ENCODE measurements at places on chromosomes 6 and 20.

DNA sequence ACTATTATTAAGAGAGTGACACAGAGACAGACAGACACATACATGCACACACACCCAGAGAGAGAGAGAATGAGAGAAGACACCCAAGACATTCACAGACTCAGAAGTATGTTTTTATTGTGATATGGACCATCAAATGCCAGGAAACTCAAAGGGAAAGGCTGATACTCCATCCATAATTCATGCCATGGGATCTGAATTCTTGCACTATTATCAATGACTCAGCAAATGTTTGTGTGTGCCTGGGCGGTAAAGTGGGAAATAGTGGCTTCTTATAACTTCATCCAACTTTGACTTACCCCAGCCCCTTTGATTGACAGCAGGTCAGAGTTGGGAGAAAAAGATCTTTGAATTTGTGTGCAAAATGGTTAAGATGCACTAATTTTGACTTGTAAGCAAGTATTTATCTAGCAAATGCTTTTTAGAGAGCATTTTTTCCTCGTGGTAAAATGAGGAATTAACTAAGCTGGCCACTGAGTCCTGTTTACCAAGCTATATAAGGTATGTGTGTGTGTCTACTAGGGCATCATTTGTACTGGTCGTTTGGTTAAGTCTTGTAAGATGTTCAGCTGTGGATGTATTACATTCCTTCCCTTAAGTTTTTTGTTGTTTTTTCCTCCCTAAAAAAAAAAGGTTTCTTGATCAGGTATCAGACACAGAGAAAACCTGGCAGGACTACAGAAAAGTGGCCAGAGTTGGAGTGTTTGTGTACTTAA lies 3.0 kb upstream of the CCN2 start:
- no peak for DNase-seq

GRCh38 chr6:138667408-138667807 lies 106.2 kb upstream of the CCDC28A start:
- DNase-seq = no peak

- DNase-seq = no peak
Observed at GRCh38 chr6:34094474-34095135, 51.3 kb downstream of the GRM4 start.

DNA sequence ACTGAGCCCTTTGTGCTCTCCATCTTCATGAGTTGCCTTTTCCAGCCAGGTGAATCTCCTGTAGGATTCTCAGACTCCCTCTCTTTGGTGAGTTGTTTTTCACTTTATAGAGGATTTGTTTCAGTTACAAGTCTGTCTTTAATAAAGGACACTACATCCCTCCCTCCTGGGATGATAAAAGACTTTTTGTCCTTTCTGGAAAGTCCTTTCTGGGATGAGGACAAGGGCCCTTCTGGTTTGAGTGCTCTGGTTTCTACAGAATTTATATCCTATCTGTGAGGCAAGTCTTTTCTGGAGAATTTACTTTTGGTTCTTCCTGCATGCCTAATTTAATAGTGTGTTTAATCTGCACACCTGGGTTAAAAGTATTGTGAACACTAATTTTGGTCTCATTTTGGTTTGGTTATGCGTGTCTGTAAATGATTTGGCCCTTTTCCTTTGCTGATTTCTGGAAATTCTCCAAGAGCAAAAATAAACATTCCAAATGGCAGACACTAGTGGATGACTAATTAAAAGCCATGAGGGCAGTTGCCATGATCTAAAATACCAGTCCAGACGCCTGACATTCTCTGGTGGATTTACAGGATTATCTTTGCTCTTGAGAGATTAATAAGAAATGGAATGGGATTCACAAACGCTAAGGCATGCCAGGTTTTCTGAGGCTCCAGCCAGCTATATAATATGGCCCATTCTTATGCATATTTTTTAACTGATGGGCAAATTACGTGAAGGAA lies 44.8 kb downstream of the TCP11 start:
- DNase-seq = no peak

DNA sequence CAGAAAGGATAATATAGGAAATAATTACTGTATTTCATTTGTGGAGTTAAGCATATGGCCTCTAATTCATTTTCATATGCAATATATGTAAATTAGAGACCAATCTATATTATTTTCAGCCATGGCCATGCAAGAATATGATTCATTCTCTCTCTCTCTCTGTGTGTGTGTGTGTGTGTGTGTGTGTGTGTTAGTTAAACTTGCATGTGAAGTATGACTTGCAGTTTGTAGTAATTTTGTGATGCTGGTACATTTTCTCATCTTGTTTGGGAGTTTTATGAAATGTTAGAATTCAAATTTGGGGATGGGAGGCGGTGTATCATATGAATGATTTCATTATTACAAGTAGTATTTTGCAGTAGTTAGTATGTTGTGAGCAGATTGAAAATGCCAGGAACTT lies 74.8 kb downstream of the JARID2 start:
- no peak for DNase-seq

DNA sequence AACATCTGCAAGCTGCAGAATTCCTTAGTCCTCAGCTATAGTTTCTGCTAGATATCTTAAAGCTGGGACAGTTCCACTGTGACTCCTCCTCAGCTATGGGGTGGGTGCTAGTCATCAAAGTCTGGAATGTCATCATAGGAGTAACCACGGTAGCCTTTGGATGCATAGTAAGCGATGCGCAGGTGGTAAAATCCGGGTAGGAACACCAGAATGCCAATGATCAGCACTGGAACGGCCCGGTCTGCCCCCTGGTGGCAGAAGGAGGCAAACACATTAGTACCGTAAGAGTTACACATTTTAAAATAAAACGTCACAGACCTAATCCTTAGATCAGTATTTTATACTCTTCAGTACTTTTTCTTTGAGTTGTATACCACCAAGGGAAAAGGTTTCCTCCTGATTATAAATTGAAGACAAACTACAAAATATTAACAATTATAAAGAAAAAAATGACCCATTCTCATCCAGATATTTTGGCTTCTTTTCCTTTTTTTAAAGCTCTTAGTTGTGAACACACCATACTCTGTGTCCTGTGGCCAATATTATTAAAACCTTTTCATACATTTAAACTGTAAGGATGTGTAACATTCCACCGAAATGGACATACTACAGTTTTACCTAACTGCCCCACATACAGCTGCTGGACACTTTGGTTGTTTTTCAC lies 18.9 kb downstream of the PCNA start:
- DNase-seq = peak; percentile 70

DNA sequence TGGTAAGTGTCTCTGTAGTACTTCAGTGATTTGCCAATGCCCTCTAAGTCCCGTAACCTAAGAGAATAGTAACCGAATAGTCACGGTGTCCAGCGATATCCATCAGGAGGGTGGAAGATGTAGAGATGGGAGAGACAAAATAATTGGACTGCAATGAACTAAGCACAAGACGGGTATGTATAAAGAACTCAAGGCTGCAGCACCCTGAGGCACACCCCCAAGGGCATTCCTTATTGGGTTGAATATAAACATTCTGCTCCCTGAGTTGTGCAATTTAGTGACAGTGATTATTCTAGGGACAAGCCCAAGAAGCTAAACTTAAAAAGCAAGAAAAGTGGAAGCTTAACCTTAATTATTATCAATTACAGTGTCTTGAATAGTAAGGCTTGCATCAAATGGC lies 14.6 kb downstream of the DST start:
- no peak for DNase-seq

GRCh38 chr20:13996265-13996664 lies 949 bp downstream of the MACROD2 start:
- DNase-seq = no peak

DNA sequence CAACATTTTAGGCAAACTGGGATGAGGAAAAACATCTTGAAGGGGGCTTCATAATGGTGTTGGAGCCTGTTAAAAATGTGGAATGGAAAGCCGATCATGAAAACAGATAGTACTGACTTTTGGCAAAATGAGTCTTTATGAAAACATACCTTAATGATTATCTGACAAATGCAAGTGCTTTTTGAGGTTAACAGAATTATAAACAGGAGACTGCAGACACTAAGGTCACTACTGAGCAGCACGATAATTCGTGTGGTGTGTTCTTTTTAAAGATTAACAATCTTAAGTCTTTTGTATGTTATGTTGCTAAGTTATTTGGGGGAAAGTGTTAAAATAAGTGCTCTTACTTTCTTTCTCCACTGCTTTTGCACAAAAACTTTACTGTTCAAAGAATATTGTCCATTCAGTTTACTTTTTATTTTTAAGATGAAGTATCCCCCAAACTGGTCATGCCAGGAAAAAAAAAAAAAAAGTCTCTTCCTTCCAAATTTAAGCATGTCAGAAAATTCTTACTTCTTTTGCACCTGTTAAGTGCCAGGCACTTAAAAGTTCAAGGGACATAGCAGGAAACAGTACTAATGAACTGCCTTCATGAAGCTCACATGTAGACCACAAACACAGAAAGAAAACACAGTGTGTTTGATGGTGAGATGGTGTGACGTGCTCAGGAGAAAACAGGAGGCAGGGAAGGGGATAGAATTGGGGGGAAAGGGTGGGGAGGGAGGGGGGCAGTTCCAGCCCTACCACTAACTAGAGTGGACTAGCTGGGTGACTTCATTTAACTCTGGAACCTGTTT lies 73.2 kb downstream of the CDYL start:
- DNase-seq = no peak

DNA sequence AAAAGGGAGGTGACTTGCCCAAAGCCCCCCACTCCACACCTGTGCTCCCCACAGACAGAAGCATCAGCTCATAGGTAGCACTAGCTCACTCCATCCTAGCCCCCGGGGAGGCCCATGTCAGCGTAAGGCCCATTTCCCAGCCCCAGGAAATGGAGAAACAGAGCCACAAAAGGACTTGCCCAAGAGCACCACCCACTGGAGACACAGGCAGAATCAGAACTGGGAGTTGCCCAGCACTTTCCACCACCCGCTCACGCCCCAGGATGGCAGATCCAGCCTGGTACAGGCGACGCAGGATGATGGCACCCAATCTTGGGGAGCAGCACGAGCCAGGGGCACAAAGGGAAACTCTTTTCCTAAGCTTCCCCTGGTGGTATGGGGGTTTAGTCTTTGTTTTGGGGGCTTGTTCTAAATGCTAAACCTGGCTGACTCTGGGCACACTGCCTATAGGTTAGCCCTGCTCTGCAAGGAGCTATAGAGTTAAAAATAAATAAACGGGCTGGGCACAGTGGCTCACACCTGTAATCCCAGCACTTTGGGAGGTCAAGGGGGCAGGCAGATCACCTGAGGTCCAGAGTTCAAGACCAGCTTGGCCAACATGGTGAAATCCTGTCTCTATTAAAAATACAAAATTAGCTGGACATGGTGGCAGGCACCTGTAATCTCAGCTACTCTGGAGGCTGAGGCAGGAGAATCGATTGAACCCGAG lies 11.8 kb downstream of the C20orf203 start:
- no peak for DNase-seq

DNA sequence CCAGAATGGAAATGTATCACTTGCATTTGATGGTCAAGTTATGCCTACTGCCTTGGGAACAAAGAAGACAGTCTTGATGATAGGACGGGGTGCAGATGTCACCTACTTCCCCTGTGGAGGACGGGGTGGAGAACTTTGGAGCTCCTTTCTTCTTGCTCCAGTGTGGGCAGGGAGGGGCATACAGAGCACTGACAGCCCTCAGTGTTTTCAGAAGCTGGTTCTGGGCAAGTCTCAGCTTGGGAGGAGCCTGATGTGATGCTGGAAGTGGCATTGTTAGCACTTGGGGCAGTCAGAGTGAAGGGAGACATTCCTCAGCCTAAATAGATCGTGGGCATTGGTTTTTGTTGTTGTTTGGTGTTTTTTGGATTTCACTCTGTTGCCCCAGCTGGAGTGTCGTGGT lies 59.7 kb downstream of the SYNJ2 start:
- no peak for DNase-seq

DNA sequence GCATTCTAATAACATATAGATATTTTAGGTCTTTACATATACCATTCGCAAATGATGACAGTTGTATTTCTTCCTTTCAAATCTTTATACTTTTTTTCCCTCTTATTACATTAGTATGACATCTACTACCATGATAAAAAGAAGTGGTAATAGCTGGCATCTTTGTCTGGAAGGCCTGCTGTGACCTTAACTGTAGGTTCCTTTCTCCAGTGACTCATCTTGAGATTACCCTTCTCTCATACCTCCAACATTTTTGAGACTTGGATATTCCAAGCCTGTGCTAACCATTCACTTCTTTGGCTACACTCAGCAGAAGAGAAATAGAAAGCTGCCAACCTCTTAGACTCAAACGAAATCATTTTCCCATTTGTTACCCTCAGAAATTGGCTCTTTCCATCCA lies 30.3 kb downstream of the ZKSCAN8 start:
- DNase-seq = no peak

DNA sequence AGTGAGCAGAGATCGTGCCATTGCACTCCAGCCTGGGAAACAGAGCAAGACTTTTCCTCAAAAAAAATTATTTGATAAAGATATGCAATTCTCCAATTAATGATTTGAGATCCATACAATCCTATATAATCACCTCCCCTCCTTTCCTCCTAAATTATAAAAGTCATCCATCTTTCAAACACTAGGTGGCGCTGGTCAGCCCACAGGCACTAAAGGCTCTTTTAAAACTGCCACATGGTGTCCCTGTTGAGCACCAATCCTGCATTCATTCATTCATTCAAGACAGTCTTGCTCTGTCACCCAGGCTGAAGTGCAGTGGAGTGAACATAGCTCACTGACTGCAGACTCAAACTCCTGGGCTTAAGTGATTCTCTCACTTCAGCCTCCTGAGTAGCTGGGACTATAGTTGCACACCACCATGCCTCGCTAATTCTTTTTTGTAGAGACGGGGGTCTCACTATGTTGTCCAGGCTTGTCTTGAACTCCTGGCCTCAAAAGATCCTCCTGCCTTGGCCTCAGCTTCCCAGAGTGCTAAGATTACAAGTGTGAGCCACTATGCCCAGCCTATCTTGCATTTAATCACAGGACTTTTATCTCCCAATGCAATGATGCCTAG lies 58.7 kb upstream of the SLC2A12 start:
- DNase-seq = peak; percentile 30

- no peak for DNase-seq
Observed at GRCh38 chr20:47865912-47866311, 80.6 kb upstream of the SULF2 start.

- DNase-seq = no peak
Observed at GRCh38 chr20:34045294-34045693, 51.6 kb downstream of the RALY start.

- DNase-seq = no peak
Observed at GRCh38 chr6:5724911-5725310, 281.8 kb downstream of the NRN1 start.

GRCh38 chr20:10671221-10671918 lies 2.4 kb downstream of the JAG1 start:
- peak; percentile 19 for DNase-seq

GRCh38 chr20:57620999-57621398 lies 773 bp upstream of the ZBP1 start:
- DNase-seq = no peak

DNA sequence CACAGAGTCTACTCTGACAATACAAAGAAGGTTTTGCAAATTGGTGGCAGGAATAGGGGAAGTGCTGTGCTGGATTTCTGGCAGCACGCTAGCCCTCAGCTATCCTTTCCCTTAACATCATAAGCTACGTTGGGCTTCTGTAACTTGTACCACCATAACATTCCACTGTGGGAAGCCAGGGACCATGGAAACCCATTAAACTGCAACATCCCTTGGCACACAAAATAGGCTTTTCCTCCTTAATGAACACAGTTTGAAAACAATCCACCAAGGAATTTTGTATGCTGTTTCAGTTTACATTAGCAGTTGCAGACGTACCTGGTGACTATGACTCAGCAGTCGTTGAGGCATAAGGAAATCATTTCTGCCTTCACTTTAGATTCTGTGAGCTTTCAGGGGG lies 203.9 kb upstream of the RAB32 start:
- DNase-seq = no peak

Data from T-cell (primary cell).